Posterior vena cava (tissue), 2 donors: ENCODE measurements at places on chromosomes 1 and 21.

- DNase-seq: no peak
Observed at GRCh38 chr1:54378874-54379554, 27.2 kb downstream of the SSBP3 start.

GRCh38 chr1:15595809-15596617, 11.2 kb upstream of the AGMAT start:
- DNase-seq: peak; percentile 26

- DNase-seq: no peak
Observed at GRCh38 chr1:205047764-205048231, 4.8 kb downstream of the CNTN2 start.

GRCh38 chr21:44657635-44658540, at the start of gene KRTAP12-3:
Gene KRTAP12-3, plus strand, starts transcription at chr21:44657932. Its CDS starts 48 bp downstream, at chr21:44657980.
- no peak for DNase-seq

- no peak for DNase-seq
Observed at GRCh38 chr1:74504933-74505512, 7.4 kb downstream of the LRRC53 start.

GRCh38 chr1:91559838-91560565, 59.4 kb downstream of the CDC7 start:
- DNase-seq: no peak

DNA sequence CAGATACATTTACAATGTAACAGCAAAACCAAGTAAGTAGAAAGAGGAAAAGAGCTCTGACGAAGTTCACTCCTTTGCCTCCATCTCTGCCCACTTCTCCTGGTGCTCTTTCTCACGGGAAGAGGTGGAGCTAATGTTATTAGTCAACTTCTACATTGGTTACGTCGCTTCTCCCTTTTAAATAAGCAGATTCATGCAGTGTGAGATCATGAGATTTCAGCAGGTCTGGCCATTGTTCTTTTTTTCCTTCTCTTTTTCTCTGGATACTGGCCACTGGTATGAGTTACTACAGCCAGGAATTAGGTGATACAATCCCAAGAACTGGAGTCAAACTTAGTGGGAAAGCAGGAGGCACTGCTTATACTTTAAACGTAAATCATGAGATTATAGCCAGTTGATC, 207.1 kb downstream of the AKT3 start:
- DNase-seq: no peak

- no peak for DNase-seq
Observed at GRCh38 chr1:192631749-192632148, 4.2 kb upstream of the RGS13 start.

- no peak for DNase-seq
Observed at GRCh38 chr1:52348704-52349300, 17.2 kb downstream of the CC2D1B start.

DNA sequence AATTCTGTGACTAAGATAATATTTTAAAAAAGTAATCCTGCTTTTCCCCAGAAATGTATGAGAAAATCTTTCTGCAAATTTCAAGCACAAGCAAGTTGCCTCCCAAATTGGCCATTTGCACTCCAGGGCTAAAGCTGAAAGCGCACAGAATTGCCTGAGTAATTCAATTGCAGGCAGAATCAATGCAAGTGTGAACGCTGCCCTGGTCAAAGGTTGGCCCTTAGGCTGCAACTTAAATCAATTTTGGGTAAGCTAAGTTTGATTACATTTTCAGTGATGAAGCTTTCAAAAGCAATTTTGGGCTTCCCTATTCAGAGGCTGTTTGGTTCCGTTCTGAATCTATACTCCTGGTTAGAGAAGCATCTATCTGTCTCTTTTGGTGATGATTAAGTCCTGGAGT, 501.8 kb upstream of the ZRANB2 start:
- no peak for DNase-seq

GRCh38 chr1:15765495-15766194, 7.0 kb downstream of the FBLIM1 start:
- DNase-seq: no peak

GRCh38 chr1:190560161-190560681, 82.6 kb upstream of the BRINP3 start:
- no peak for DNase-seq

GRCh38 chr1:1063261-1063944, 10.7 kb downstream of the RNF223 start:
- no peak for DNase-seq

GRCh38 chr1:91550961-91551360, 50.3 kb downstream of the CDC7 start:
- no peak for DNase-seq

- no peak for DNase-seq
Observed at GRCh38 chr1:17976854-17977253, 130.7 kb upstream of the IGSF21 start.
